COR-L47 (cell line): ENCODE measurements at places on chromosomes 16 and 17.

DNA sequence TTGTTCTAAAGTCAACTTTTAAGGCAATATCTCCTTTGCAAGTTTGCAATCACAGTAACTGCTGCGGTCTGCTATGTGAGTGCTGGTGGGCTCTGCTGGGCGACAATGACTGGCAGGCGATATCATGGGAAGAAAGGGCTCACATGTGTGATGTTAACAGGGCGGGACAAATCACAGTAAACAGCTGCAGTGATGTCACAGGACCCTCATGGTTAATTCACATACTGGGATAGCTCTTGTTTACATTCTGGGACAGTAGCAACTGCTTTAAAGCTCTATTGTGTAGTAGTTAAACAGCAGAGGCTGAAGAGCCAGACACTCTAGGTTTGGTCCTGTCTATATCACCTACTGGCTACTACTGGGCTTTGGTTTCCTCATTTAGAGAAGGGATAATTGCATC, 257.2 kb upstream of the ASIC2 start:
- no peak for DNase-seq

DNA sequence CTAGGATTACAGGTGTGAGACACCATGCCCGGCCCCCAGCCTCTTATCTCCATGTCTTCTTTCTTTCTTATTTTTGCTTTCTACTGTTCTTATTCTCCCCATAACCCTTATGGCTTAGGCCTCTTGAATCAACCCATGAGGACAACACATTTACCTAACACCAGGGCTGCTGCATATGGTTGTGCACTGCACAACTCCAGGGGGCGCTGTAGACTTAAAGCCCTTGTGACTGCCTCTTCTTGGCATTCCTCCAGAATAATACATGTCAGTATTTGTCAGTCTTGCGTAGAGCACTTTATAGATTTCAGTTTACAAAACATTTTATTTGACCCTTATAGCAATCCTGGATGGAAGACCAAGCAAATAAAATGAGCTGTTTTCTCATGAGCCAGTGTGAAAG, 225.0 kb upstream of the SALL1 start:
- DNase-seq = no peak

GRCh38 chr16:29729116-29729521, 16.7 kb downstream of the C16orf54 start:
- peak; percentile 57 for DNase-seq

- DNase-seq = no peak
These were observed 42.7 kb downstream of the ADGRG5 start for GRCh38 chr16:57585051-57585687.

GRCh38 chr16:88005181-88005581, 53.9 kb downstream of the BANP start:
- no peak for DNase-seq

DNA sequence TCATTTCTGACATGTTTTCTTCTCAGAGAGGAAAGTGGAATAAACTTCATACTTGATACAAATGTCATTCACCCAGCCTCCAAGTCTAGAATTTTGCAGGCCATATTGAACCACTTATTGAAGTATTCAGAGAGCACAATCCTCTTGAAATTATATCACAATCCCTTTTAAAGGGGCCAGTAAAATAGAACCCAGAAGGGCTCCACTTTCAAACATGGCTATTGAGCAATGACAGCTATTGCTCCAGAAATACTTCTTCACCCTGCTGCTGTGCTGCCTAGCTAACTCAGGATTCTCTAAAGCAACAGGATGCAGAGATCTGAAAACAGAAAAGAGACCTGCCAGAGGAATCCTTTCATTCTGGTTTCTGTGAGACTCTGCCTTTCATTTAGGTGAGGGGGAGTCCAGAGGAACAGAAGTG, 275.0 kb upstream of the CDH5 start:
- no peak for DNase-seq

- DNase-seq = no peak
These were observed 2.3 kb upstream of the ALKBH5 start for GRCh38 chr17:18181358-18181757.

DNA sequence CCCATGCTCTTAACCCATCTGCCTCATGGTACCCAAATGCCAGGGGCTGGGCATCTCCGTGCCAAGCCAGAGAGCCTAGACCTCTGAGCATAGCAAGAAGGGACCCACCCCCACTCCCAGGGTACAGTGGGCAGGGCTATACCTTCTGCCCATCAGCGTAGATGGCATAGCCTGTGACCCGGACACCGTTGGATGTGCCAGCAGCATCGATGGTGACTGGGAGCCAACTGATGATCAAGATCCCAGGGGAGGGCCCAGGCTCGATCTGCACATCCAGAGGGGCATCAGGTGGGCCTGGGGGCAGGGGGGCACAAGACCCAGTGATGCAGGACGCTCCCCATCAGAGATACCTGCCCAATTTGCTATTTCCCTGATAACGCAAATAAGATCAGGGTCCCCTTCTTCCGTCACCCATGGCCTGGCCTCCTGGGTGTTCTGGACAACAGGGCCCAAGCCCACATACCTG, 17.1 kb downstream of the TSPOAP1 start:
- DNase-seq = no peak

GRCh38 chr17:48460052-48460451, 30.0 kb upstream of the SKAP1 start:
- DNase-seq = no peak

- DNase-seq = no peak
These were observed 18.5 kb upstream of the CDH15 start for GRCh38 chr16:89152831-89153700.

DNA sequence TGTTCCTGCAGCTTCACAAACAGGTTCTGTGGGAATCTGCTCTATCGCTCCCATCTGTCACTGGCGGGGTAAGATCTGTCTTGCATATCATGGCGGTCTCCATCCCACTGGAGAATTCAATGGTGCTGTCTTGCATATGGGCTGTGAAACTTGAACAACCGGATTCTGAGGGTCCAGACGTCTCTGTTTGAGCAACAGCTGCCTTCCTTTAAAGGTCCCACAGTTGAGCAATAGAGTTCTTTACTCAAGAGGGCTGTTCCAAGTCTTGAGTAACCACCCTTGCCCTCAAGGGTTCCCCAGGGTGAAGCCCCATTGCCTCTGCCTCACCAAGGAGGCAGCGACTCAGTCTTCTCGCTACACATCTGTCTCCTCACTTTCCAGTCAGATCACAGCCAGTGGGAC, 50.8 kb downstream of the ZFHX3 start:
- no peak for DNase-seq

DNA sequence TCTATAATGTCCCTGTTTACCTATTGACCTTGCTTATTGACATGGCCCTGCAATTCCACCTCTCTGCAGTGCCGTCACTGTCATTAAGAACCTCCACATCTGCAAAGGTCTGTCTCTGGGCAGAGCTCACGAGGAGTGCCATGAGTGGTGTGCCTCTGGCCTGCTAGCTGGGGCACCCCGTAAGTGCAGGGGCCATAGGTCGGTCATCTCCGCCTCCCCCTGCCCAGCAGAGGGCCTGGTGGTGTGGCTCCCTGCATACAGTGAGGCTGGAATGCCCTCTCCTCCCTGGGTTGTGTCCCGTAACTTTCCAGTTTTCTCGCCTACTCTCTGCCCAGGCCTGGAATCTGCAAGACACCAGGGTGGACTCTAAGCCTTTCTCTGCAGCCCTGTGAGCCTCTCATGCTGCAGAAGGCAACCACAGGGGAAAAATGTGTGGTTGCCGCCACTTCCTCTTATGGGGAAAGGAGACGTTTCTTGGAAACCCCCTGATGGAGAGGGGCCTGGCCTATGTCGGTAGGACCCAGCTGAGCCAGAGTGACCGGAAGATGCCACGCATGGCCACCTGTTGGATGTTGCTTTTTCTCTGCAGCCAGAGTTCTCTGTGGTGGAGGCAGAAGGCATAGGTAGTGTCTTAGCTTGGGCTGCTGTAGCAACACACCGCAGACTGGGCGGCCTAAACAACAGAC, 2.7 kb upstream of the SNX20 start:
- DNase-seq = no peak

- DNase-seq = no peak
These were observed 22.3 kb downstream of the GJC1 start for GRCh38 chr17:44807817-44808155.

- no peak for DNase-seq
These were observed 2.6 kb downstream of the ENO3 start for GRCh38 chr17:4953451-4953961.

DNA sequence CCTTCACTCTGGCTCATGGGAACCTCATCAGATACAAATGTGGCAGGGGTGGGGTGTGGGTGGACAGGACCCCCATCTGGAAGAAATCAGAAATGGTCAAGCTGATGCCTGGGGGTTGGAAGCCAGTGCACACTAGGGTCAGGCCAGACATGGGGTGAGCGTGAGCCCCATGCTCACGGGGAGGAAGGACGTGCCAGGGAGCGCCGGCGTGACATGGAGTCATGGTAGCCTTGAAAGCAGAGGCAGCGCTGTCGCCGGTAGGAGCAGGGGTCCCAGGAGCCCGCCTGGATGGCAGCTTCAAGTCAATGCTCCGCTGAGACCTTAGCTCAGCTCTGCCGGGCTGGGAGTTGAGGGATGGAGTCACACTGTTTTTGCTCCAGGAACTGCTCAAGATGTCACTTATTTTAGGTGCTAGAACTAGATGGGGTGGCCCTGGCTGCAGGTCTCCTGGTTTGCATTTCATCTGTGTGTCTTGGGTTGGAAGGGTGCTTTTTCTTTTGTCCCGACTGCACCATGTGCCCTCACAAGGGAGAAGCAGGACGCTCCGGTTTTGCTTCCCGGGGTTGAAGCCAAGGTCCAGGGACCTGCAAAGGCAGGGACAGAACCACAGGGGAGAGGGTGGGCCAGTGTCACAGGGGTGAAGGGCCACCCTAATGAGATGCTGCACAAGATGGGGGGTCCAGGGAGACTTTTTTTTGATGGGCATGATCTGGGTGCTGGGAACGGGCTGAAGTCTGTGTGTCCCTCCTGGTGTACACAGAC, 51.4 kb downstream of the USP22 start:
- no peak for DNase-seq

DNA sequence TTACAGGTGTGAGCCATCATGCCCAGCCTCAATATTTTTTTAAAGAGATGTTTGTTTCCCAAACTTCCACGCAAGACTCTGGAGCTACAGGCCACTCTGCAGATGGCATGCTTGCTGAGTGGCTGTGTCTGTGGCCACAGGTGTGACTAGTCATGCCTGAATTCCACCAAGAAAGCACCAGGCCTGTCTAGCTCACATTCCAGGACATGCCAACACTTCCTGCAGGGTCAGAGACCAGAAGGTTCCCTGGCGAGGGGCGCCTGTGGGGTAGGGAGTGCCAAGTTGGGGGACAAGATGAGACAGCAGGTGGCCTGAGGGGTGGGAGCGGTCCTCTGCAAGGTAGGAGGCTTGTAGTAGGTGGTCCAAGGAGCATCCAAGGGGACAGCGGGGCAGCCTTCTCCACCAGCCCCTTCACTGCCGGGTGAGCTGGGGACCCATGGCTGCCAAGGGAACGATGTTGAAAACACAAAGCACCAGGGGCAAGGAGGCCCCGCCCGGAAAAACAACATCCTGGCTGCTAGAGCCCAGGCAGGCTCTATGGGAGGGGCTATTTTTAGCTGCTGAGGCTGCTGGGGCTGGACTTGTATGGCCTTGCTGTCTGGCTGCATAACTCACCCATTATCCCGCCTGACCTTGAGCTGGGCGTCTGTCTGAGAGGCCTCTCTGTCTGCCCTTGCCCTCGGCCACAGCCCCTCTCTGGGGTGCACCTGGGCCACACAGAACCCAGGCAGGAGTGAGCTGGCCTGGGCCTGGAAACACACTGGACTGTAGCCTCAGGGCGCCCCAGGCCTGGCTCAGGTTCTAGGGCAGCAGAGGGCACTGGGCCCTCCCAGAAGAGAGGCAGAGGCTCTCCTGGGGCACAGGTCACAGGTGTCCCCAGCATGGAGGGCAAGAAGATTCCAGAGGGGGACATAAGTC, 5.7 kb downstream of the TRIM47 start:
- DNase-seq = peak; percentile 49

DNA sequence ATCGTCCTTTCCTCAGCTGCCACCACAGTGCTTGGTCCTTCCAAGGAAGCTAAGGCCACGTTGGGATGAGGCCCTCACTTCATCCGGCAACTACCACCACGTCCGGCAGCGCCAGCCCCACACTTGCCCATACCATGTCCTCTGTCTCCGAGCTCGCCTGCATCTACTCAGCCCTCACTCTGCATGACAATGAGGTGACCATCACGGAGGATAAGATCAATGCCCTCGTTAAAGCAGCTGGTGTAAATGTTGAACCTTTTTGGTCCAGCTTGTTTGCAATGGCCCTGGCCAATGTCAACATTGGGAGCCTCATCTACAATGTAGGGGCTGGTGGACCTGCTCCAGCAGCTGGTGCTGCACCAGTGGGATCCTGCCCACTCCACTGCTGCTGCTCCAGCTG, 44.9 kb downstream of the TTC19 start:
- DNase-seq = no peak

DNA sequence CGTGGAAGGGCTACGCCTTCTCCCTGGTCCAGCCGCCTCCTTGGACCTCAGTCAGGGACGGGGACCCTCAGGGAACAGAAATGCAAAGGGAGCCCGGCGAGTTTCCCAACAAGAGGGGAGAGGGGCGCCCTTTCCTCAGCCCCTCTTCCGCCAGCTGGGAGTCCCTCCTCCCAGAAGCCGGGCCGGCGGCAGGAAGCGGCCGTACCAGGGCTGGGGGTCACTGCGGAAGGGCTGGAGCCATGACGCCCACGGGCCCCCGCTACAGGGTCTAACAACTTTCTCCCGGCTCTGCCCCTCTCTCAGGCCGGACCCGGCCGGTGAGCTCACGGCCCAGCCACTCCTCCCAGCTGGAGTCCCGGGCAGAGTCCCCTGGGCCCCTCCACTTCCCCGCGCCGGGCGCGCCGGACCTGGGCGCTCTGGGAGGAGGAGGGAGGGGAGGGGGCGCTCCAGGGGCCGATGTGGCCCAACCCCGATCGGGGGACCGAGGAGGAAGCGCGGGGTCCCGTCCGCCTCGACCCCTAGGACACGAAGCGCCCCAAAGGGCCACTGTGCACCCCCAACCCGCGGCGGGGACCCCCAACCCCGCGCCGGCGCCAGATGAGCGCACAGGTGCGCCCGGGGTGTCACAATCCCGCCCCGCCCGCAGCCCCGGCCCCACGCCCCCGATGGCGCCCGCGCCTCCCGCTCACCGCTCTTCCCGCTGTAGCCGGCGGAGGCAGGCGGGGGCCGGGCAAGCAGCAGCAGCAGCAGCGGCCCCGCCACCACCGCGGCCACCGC, 578 bp downstream of the PGAP6 start:
- no peak for DNase-seq

GRCh38 chr16:48546774-48547173, 63.2 kb downstream of the N4BP1 start:
- peak; percentile 57 for DNase-seq

DNA sequence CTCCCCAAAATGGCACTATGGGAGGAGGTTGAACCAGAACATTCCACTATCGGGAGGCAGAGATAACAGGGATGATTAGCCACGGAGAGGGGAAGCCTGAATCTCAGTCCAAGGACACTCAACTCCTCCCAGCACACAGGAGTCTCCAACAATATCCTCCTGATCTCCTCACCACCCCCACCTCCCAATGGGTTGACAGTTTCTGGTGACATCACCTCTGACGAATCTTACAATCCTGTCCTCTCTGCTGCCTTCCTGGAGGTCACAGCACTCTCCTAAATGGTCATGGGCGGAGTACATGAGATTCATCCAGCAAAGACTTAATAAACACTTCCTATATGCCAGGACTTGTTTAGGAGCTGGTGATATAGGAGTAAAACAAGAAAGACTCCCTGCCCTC, 80.9 kb downstream of the SLC6A2 start:
- DNase-seq = no peak

- DNase-seq = peak; percentile 78
These were observed 428 bp upstream of the SALL1 start for GRCh38 chr16:51151435-51151960.

GRCh38 chr16:30837904-30838303, 50.9 kb upstream of the ZNF629 start:
- no peak for DNase-seq
